ENCODE measurements at places on chromosomes 7 and 10.

GRCh38 chr7:69277366-69277765 is 320.9 kb upstream of the AUTS2 start:
- no peak for DNase-seq

GRCh38 chr7:25615003-25615402 is 386.7 kb upstream of the NPVF start:
- DNase-seq, result no peak

GRCh38 chr10:80278480-80278879 is 11.0 kb downstream of the MAT1A start:
- DNase-seq, result no peak

GRCh38 chr7:137658190-137658900 is 188.4 kb downstream of the DGKI start:
- DNase-seq, result no peak

DNA sequence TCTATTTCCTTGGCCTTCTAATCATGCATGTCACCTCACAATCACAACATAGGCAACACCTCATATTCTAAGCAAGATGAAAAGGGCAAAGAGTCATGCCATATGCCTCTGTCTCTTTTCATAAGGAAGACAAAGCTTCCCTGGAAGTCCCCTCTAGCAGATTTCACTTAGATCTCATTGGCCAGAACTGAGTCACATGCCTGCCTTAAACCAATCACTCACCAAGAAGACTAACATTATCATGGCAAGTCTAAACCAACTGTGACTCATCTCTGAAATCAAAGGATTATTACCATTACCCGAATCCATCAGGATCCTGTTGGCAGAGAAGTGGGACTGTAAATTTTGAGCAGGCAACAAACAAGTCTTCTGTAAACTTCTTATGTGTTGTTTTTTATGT is 27.8 kb downstream of the CAV1 start:
- no peak for DNase-seq

- no peak for DNase-seq
These were observed 352.0 kb downstream of the KCNMA1 start for GRCh38 chr10:77285529-77286182.

DNA sequence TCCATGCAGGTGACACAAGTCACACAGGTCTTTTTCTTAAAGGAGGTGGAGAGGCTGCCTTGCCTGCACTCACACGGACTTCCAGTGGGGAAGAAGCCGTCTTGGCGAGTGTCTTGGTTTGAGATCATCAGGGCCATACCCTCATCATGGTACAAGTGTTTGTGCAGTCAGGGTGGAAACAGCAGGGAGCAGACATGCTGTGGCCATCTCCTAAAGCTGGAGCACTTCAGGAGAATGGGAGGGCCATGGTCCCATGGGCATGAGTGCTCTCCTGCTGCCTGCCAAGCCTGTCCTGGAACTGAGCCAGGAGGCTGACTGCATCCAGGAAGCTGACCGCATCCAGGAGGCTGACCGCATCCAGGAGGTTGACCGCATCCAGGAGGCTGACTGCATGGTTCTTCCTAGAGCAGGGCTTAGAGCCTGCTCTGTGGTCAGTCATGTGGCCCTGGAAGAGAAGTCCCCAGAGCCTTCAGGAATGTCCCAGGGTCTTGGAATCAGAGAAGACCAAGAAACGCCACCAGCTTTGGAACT is 98.4 kb downstream of the ADARB2 start:
- no peak for DNase-seq

DNA sequence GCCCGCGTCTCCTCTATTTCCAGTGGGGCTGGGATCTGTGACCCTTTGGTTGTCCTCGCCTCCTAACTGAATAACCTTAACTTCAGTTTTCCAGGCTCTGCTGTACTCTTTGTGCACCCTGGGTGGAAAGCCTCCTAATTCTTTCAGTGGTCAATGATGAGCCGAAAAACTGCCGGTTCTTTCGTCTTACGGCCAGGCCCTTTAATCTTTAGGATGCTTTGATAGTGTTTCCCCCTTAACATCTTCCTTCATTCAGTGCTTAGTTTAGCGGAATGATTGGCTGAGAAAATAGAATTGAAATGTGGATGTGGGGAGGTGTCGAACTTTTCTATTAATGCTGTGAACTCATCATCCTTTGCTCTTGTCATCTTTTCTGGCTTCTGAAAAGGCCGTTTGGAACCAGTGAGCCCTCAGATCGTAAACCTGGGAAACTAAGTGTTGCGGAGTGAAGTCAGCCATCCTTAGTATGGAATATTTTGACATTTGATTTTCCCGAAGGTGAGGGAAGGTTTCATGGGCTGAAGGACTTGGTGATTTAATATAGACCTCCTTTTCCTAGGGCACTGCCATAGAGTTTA is 847 bp downstream of the GARS1 start:
- no peak for DNase-seq

DNA sequence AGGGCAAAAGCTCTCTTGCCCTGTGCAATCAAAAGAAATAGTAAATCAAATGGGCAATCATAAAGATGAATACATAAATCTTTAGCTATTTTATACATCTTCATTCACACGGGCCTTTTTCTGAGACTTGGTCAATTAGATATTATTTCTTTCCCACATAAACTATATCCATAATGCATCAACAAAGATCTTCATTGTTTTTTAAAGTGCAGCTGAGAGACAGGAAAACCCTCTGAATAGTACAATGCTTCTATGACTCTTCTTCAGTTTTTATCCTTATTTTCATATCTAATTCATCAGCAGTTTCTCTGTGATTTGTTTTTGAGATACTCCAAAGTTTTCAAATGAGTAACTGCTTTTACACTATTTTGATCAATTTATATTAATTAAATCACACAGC is 25.5 kb downstream of the LARP4B start:
- DNase-seq, result no peak

DNA sequence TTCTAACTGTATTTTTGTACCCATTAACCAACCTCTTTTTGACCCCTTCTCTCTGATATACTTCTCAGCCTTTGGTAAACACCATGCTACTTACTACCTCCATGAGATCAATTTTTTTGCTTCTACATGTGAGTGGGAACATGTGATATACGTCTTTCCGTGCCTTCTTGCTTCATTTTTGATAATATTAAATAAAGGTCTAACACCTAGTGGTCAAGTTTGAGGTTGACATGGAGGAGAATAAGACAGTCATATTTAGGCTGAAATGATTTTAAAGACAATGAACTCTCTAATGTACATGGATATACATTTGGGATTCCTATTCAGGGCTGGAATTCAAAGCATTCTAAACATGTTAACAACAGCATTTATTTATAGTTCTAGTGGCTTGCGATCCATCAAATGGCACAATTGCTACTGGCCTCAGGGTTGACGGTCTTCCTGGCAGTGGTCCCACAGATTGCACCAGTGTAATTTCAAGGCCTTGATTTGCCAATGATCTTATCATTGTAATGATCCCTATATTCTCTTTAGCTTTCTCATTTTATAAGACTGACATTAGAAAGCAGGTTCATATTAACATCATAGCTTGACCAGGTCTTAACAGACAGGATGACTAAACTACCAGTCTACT is 315.9 kb upstream of the ETV1 start:
- DNase-seq, result no peak

- no peak for DNase-seq
These were observed 16.5 kb downstream of the KIF5B start for GRCh38 chr10:32039734-32040133.

GRCh38 chr10:69318867-69319727 is 40.8 kb downstream of the HK1 start:
- no peak for DNase-seq

GRCh38 chr10:129038522-129038921 is 428.5 kb upstream of the MGMT start:
- DNase-seq, result no peak

GRCh38 chr7:156999958-157000726 is 10.3 kb downstream of the MNX1 start:
- DNase-seq, result no peak

GRCh38 chr10:113139699-113140098 is 189.7 kb downstream of the TCF7L2 start:
- DNase-seq, result no peak

DNA sequence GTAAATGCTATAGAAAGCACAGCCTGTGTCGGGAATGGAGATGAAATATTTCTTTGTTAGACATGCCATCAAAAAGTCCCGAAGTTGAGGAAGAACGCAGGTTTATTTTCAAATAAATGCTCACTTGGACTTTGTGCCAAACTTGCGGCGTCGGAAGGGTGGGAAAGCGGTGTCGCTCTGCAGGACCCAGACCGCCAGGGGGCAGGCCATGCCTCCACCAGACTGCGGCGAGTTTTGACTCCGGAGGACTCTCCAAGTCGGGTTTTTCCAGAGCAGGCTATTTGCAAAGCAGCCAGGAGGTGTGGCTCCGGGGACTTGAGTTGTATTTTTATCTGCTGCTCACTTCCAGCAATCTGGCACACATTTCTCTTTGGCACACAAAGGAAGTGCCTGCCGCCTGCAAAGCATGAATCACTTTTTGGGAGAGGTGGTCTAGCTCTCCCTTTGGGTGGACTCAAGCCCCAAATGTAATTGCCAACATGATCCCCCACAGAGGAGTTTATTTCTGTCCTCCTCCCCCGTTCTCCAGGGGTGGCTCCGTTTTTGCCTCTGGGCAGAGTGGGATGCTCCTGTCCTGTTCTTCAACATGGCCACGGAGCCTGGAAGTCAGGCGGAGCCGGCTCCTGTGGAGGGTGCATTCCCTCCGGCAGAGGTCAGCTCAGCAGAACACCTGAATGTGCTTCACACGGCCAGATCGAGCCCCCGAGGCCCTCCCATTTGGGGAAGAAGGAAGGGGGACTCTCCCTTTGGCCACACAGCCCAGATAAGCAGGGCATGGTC is 82.3 kb upstream of the GPR26 start:
- no peak for DNase-seq

- no peak for DNase-seq
These were observed 288.0 kb upstream of the PITRM1 start for GRCh38 chr10:3460420-3461128.

DNA sequence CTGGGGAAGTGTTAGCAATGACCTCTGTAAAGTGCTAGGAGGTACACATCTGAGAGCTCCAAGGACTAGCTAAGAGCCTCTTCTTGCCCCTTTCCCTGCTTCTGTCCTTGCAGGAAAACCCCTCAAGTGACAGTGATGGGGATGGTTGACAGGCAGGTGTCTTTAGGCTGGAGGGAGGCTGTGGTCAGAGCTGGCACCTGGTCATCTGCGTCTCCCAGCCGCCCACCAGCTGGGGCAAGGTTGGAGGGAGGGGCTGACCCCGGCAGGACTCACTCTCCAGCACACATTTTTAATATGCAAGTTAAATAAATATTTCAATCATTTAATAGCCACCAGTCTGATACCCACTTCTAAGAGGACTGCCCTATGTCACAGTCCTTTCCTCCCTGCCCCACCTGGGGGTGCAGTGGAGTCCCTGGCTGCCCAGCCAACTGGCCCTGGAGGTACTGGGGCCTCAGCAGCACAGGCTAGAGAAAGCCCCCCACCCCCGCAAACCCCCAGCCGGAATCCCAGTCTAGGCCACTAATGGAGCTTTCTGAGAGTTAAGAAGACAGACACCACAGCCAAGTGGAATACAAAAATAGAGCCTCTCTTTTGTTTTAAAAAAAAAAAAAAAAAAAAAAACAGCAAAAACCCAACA is 6.3 kb downstream of the FGF8 start:
- no peak for DNase-seq

- DNase-seq, result no peak
These were observed 325.7 kb upstream of the MKI67 start for GRCh38 chr10:128451879-128452278.

- DNase-seq, result no peak
These were observed 271.7 kb upstream of the MKLN1 start for GRCh38 chr7:131056007-131056406.

- no peak for DNase-seq
These were observed 229.3 kb downstream of the GPR37 start for GRCh38 chr7:124536156-124536762.

- no peak for DNase-seq
These were observed 13.9 kb upstream of the LRMDA start for GRCh38 chr10:75417522-75417927.

DNA sequence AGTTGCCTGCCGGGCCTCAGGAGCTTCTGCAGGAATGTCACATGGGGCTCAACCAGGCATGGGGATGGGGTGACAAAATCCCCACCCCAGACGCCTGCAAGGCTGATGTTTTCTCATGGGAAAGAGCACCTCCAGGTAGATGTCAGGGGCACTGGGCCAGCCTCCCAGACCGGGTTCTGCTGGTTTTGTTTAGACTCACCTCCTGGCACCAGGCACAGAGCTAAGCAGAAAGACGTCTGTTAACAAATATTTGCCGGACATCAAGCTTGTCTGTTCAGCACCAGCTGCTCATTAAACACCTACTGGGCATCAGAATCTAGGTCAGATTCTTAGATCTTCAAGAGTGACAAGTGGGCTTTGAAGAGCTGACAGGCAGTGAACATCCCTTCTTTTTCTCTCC is 34.9 kb upstream of the TCERG1L start:
- DNase-seq, result no peak

GRCh38 chr10:101563007-101563406 is 25.1 kb downstream of the POLL start:
- DNase-seq, result no peak

DNA sequence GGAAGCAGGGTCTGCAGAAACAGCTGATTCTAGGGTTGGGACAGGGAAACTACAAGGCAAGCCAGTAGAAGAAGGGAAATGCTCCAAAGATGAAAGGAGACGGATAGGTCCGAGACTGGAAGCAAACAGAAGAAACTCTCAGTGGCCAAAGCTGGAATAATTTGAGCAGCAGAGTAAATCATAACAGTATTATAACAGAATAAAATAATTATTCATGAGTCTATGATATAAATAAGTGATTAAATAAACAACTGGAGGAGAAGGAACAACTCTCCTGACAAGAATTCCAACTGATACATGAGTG is 27.6 kb downstream of the EZH2 start:
- DNase-seq, result no peak

- DNase-seq, result peak; percentile 93
These were observed 9.1 kb upstream of the FXYD4 start for GRCh38 chr10:43362191-43362839.

DNA sequence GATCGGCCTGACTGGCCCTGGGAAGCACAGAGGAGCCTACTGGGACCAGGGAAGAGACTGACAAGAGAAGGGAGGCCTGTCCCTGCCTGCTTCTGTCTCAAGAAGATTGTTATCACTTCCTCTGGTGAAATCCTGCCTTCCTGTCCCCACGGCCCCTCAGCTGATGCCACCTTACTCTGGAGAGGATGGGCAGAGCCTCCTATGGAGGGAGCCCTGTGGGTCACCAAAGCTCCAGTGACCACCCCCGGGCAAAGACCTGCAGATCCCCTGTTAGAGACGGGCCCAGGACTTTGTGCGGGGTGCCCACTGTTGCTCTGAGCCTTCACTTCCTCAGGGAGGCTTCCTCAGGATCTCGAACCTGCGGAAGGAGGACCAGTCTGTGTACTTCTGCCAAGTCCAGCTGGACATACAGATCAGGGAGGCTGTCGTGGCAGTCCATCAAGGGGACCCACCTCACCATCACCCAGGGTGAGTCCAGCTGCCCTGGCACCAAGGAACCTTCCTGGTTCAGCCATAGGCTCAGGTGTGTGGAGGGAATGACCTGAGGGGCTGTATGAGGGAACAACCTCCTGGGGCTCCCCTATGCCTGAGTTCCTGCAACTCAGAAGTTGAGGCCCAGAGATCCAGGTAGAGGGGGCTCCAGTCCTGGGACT is 1.4 kb upstream of the PILRB start:
- no peak for DNase-seq

GRCh38 chr7:102843850-102844249 is 69.0 kb upstream of the LRRC17 start:
- DNase-seq, result peak; percentile 40
